ENCODE measurements at places on chromosomes 1 and 21.

DNA sequence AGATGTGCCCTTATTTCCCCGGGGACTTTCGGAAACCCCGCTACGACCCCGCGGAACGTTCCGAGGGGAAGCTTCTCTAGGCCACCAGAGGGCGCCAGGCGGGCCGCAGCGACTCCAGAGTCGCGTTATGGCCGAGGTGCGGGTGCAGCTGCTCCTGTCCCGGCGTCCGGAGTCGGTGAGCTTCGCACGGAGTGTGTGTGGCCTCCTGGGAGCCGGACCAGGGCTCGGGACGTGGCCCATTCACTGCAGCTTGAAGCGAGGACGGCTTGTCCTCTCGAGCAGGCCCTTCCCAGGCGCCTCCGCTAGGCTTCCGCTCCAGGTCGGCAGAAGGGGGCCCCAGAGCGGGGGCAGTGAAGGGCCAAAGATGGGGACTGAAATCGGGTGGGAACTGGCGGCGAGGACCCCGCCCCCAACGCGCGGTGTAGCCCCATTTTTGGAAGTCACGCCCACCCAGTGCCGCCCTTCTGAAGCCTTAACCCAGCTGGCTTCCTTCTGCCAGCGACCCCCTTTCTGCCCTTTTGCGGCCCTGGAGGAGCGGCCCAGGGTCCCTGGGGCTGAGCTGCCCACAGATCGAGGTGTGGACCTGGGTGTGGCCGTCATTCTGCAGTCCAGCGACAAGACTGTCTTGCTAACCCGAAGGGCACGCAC, at the start of gene NUDT17:
Gene NUDT17 (plus strand): TSS at position 117 of the 648 bp plus-strand sequence. CDS start 11 bp downstream, at position 128.
- no peak for DNase-seq

- no peak for DNase-seq
Measured at GRCh38 chr1:54582566-54583306, 34.7 kb downstream of the ACOT11 start.

GRCh38 chr1:151047591-151047924, at the start of gene C1orf56:
TSS of gene C1orf56 (plus strand) at chr1:151047751. CDS start at chr1:151047848, 97 bp downstream.
- DNase-seq = no peak

DNA sequence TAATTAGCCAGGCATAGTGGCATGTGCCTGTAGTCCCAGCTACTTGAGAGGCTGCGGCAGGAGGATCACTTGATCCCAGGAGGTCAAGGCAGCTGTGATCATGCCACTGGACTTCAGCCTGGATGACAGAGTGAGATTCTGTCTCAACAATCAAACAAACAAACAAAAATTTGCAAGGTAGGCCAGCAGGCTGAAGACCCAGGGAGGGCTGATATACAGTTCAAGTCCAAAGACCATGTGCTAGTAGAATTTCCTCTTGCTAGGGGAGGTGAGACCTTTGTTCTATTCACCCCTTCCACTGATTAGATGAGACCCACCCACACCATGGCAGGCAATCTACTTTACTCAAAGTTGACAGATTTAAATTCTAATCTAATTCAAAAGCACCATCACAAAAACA, 31.2 kb upstream of the CNN3 start:
- DNase-seq = no peak

DNA sequence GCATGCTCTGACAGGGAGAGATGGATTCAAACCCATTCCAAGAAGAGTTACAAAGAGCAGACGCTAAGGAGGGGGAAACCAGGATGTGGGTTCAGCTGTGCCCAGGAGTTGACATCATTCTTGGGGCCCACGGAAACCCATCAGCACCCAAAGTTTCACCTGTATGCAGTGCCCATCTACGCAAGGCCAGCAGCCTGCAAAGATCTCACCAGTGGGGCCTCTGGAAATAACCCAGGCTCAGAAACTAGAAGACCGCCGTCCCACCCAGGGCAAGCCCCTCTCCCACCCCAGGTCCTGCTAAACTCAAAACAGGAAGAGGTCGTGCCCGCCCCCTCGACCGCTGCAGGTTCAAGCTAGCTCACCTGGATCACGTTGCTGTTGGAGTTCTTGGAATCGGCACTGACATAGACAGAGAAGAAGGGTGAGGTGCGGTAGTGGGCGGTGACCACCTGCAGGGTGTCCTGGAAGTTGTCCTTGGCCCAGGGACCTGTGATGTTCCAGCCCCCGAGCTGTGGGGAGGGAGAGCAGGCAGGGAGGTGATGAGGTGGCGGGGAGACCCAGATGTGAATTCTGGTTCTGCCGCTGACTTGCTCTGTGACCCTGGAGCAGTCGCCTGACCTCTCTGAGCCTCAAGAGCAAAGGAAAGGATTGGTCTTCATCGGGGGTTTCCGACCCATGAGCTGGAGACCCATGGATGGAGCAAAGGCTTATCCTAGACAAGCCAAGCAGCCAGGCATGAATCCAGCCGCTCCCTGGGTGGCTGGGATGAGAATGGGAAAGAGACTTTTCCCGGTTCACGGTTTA, 31.7 kb downstream of the ECE1 start:
- DNase-seq = no peak

GRCh38 chr1:19860418-19860817, 21.8 kb upstream of the OTUD3 start:
- DNase-seq = no peak

- no peak for DNase-seq
Measured at GRCh38 chr1:220484135-220484534, 43.8 kb upstream of the MARK1 start.

GRCh38 chr1:29697391-29697780, 461.1 kb downstream of the PTPRU start:
- DNase-seq = no peak

DNA sequence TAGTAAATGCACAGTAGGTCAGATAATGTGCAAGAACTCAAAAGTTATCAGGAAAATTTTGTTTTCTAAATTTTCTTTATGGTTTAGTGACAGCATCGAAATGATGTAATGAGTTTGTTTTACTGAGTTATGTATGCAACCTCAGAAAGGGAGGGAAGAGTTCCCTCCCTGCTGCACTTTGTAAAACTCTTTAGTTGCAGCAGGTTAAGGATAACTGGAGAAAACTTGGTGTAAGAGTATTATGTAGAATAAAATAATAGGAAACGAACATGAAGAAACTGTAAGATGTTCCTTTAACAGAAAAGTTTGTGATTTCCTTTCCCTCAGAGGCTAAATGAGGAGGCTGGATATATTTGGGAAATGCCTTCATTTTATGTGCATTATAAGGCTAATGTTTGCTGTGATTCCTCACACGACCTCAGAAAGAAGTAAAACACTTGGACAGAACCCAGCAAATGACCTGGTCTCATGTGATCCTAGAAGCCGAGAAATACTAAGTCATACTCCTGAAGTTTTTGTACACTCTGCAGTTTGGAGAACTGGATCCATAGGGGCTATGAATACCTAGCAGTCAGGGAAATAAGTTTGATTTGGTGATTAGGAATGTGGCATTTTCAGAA, 35.4 kb downstream of the ADGRL2 start:
- no peak for DNase-seq

GRCh38 chr1:99503276-99503747, 142.6 kb upstream of the PALMD start:
- DNase-seq = no peak

DNA sequence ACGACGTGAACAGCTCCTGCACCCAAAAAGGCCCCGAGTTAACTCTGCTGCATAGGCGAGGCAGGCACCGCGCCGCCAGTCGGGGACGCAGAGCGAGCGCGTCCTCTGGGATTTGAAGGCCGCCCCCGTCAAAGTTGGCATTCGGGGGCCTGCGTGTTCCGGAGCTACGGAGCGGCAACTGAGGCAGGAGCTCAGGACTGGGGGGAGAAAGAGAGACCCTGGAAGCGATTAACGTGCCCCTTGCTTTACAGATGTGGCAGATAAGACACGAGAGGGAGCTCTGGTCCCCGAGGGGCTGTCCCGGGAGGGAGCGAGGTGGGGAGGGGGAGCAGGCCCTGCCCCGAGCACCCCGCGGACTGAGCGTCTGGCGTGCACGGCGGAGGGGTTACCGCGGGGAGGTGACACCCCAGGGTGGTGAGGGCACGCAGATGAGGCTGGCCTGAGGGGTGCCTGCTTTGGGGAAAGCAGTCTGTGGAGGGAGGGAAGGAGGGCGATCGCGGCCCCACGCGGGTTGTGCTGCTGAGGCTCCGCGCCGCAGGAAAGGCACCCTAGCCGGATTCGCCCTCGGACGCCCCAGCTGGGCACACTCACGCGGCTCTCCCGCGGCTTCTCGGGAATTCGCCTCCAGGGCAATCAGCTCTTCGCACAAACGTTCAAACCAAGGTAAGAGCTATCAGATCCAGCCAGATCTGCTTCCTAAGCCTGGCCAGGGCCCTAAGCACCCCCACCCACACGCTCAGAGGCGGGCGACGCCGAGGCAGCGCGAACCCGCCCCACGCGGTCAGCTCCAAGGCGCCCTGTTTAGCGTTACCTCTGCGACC, 26.5 kb downstream of the ACTA1 start:
- no peak for DNase-seq

- DNase-seq = no peak
Measured at GRCh38 chr21:25872271-25872670, 137.5 kb downstream of the GABPA start.

DNA sequence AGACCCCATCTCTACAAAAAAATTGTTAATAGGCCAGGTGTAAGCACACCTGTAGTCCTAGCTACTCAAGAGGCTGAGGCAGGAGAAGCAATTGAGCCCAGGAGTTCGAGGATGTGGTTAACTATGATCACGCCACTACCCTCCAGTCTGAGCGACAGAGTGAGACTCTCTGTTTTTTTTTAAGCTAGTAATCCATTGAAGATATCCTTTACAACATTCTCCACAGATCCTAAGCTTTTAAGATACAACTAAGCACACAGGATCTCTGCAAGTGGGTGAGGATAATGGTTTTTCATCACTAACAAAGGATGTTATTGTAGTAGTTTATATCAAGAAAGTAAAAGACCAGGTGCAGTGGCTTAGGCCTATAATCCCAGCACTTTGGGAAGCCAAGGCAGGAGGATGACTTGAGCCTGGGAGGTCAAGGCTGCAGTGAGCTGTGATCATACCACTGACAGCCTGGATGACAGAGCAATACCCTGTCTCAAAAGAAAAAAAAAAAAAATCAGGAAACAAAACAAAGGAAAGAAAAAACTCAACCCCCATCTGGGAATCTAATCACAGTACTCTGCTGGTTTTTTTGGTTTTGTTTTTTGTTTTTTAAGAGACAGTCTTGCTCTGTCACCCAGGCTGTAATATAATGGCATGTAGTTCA, 166.1 kb downstream of the RERE start:
- no peak for DNase-seq

- DNase-seq = no peak
Measured at GRCh38 chr21:33406493-33406892, 3.3 kb downstream of the IFNGR2 start.

DNA sequence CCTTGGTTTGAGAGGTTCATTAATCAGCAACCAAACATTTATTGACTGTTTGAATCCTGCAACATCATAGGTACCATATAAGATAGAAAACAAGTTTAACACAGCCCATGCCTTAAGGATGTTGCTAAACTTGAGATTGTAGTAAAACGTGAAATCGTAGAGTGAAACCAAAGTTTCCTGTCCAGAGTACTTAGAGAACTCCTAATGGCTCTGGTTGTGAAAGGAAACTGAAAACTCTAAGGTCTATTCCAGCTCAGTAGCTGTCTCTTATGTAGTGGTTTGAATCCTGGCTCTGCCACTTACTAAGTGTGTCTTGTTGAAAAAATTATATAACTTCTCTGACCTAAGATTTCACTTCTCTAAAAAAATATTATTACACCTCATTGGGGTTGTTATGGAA, 310.9 kb downstream of the NTNG1 start:
- no peak for DNase-seq

GRCh38 chr1:1753607-1754005, 24.7 kb downstream of the NADK start:
- DNase-seq = no peak

GRCh38 chr1:206609229-206609991, 2.9 kb downstream of the EIF2D start:
- no peak for DNase-seq

- no peak for DNase-seq
Measured at GRCh38 chr1:155993595-155993994, 15.2 kb upstream of the ARHGEF2 start.

DNA sequence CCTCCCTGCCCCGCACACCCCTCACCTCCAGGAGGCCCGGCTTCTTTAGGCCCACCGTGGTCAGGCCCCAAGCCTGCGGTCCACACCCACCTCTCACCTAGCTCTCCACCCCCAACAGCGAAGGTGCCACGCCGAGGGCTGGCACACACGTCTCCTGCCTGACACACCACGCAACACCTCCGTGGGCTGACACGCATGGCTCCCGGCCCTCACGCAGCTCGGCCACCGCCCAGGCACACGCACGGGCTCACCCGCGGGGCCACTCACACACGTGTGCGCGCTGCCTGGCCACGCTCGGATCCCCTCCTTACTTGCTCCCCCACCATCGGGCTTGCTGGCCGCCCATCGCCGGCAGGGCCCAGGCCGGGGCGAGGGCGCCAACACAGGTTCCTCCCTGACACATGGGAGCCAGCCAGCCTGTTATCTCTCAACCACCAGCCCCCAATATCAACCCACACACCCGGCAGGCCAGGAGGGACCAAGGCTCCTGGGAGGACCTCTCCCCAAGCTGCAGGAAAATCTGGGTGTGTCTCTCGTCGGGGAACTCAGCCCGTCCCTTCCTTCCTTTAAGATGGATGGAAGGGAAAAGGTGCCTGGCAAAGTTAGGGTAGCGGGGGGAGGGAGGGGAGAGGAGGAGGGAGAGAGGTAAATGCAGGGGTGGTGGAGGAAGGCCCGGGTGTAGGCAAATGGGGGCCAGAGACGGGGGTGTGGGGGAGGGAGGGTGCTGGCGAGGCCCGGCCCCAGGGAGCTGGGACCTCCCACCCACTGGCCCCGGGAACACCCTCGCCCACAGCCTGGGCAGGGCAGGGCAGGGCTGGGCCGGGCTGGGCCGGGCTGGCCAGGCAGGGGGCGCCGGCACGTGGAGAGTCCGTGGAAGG, 546 bp downstream of the ELOVL1 start:
- no peak for DNase-seq

DNA sequence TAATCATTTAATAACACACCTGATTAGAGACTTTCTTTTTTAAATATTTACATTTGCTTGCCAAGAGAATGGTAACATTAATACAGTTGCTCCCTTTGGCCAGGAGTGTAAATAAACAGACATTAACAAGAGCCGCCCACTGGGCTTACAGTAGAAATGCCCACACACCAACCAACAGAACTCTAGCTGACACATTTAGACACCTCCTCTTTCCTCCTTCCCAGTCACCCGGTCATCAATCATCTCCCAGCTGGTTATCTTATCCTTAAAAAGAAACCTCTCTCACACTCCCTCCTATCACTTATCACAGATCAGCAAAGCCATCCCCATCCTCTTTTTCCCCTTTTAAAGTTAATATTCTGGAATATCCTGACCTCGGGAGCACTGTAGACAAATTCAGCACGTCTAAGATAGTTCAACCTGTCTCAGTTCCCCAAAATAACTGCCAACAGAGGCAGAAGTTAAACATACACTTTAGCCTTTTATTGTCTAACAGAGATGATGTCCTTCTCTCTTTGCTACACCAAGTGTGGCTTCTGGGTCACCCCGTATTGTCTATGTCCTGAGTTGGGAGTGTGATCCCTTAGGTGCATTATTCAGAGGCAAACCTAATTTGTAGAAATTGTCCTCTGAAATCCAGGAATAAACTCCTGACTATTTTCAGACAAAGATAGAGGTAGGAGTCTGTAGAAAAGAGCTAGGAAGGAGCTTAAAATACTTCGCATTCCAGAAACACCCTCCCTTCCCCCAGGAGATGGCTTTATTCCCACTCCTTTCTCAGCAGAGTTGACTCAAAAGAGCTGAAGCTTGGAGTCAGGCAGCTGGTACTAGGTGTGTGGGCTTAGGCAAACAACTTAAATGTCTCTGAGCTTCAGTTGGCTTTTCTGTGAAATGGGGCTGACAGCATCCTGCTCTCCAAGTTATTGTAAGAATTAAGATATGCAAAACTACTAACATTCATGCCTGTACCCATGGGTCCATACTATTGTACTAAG, 8.8 kb downstream of the MYCL start:
- DNase-seq = peak; percentile 56

All from BJ (cell line).